SJCRH30 (cell line): ENCODE measurements at places on chromosomes 5 and 9. TPM values are rescaled to one million over a fixed set of nuclear protein-coding genes. Genes with fewer than 3 reads are reported as not detected.

The ZNF79 gene
- 11.7 and 12.1 TPM in 2 replicates for total RNA-seq

The C9orf50 gene
- total RNA-seq, result not detected in 2 replicates

The ABLIM3 gene
- total RNA-seq, result 0.10 and 0.33 TPM in 2 replicates

The CNOT6 gene
- 26.1 and 28.2 TPM in 2 replicates for total RNA-seq

The PAM gene
- total RNA-seq, result 136 and 144 TPM in 2 replicates

The TUBB4B gene
- total RNA-seq, result 528 and 565 TPM in 2 replicates

The N4BP3 gene
- 43.8 and 45.8 TPM in 2 replicates for total RNA-seq

The FRMD3 gene
- 17.4 and 17.6 TPM in 2 replicates for total RNA-seq

The SPATA31A3 gene
- total RNA-seq, result 0.04 TPM in 1 of 2 replicates, not detected in the other

The RFK gene
- 35.4 and 37.0 TPM in 2 replicates for total RNA-seq
